ENCODE measurements at places on chromosomes 2 and 18. TPM values are rescaled to one million over a fixed set of nuclear protein-coding genes. Genes with fewer than 3 reads are reported as not detected.

KIF5C gene
- not detected for polyA plus RNA-seq

CDKL4 gene
- polyA plus RNA-seq, result not detected

EIF2AK3 gene
- polyA plus RNA-seq, result 14.2 TPM

TXNL4A gene
- 209 TPM for polyA plus RNA-seq

SIX2 gene
- not detected for polyA plus RNA-seq

TYMS gene
- 16.9 TPM for polyA plus RNA-seq

HOXD8 gene
- polyA plus RNA-seq, result not detected

RELCH gene
- 7.9 TPM for polyA plus RNA-seq

NFATC1 gene
- 8.9 TPM for polyA plus RNA-seq

MSTN gene
- not detected for polyA plus RNA-seq

CD8B2 gene
- 0.52 TPM for polyA plus RNA-seq

RAX gene
- polyA plus RNA-seq, result not detected

REEP1 gene
- not detected for polyA plus RNA-seq

MZT2B gene
- 199 TPM for polyA plus RNA-seq

HADHB gene
- 72.3 TPM for polyA plus RNA-seq

OR6B2 gene
- polyA plus RNA-seq, result not detected

TFCP2L1 gene
- 0.14 TPM for polyA plus RNA-seq

IL18RAP gene
- polyA plus RNA-seq, result 60.3 TPM

GALNT13 gene
- not detected for polyA plus RNA-seq

GKN1 gene
- not detected for polyA plus RNA-seq

GCKR gene
- not detected for polyA plus RNA-seq

CNRIP1 gene
- polyA plus RNA-seq, result not detected

Measured in immature natural killer cell (primary cell).